ENCODE measurements at places on chromosomes 4 and X.

GRCh38 chrX:97898798-97899197 lies 1015.1 kb downstream of the RPA4 start:
- DNase-seq, result no peak

DNA sequence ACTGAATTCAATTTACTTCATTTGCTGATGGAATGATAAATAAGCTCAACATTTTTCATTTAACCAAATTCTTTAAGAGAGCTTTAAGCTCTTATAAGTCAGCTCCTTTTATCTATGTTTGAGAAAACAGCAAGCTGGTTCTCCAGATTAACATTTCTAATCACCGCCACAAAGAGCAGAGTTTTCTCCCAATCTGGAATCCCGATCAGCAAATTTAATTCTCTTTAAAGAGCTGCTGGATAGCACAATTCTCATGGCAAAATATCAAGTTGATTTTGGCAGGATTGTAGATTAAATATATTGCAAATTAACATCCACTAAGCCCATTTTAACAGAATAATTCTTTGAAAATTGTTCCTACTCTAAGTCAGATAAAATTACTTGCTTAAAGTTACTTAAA lies 48.8 kb downstream of the RPS6KA3 start:
- no peak for DNase-seq

GRCh38 chrX:150099316-150099715 lies 161.0 kb upstream of the EOLA2 start:
- no peak for DNase-seq

GRCh38 chr4:52862639-52863161 lies 583 bp downstream of the RASL11B start:
- DNase-seq, result no peak

- no peak for DNase-seq
Observed at GRCh38 chrX:150775569-150776350, 82.6 kb downstream of the MTMR1 start.

GRCh38 chrX:17005712-17006368 lies 59.4 kb downstream of the REPS2 start:
- DNase-seq, result no peak

DNA sequence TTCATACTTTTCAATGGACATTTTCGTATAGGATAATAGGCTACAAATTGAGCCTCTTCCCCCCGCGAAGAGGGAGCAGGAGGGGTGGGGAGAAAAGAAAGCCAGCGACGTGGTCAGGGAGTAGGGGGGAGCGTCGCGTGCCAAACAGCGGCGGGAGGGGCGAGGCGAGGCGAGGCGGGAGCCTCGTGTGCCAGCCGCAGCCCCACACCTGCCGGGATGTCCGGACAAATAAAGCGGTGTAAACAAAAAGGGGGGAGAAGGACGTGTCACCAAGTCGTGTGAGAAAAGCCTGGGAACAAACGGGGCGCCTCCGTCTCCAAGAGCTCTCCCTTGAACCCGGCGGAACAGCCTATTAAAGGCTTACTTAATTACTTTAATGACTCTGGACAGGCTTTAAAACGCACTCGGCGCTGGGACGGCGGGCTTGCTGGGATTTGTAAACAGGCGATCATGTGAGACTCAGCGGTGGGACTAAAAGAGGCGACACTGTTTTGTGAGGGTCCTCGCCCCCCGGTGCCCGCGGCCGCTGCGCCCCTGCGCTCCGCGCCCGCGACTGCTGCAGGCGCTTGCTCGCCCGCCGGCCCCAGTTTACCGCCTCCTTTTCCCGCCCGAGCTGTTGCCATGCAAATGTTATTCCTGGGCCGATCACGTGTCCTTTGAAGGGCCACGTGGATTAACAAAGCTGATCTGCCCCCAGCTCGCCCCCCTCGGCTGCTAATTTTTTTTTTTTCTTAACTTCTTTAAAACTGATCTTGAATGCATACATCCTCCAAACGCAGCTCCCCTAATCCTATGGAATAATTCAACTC lies at the start of gene HELT:
Gene HELT (plus strand): TSS at position 527 of the 809 bp plus-strand sequence. CDS start 439 bp downstream, outside the sequence.
- DNase-seq, result peak; percentile 56

DNA sequence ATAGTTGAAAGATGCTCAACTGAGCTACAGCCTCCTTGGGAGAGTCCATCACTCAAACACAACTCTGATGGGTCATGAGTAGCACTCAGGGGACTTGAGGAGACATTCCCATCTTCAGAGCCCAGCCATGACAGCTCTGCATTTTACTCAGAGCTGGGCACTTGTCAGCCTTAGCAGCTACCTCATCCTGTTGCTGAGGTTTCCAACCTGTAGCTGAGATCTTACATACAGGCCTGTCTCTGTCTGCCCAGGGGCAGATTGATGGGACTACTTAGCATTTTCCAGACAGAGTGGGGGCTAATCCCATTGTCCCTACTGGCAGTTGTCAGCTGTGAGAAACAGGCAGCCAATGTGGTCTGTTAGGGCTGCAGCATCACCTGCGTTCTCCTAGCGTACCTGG lies 3.5 kb downstream of the FHDC1 start:
- no peak for DNase-seq

DNA sequence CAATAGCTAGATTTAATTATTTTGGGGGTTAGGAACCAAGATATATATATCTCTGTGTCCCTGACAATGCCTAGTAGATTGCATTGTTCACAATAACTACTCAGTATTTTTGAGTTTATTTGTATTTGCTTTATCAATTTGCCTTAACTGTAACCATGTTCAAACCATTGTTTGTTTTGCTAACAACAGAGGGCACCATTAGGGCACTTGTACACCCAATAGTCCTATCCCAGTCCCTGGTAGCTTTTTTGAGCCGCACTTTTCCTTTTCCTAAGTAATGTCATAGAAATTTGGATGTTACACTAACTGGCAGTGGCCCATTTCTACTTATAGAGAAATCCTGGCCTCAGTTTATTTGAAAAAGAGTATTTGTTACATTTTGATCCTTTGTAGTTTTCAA lies 575 bp upstream of the KLHL5 start:
- no peak for DNase-seq

- DNase-seq, result no peak
Observed at GRCh38 chrX:39296472-39296871, 495.2 kb downstream of the MID1IP1 start.

GRCh38 chr4:4888695-4889094 lies 29.2 kb downstream of the MSX1 start:
- peak; percentile 28 for DNase-seq

DNA sequence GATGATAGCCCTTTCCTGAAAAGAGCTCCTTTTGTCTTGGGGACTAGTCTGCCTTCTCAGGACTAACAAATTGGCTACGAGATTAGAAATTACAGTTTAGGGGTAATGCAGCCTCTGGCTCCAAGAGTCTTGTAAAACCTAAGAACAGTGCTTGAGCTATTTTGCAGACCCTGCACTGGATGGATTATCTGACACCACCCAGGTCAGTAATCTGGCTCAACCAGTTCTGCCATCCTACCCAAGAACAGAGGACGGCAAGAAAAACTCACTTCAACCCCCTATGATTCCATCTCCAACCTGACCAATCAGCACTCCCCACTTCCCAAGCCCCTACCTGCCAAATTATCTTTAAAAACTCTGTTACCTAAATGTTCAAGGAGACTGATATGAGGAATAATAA lies 225.1 kb downstream of the FAM47A start:
- DNase-seq, result no peak

DNA sequence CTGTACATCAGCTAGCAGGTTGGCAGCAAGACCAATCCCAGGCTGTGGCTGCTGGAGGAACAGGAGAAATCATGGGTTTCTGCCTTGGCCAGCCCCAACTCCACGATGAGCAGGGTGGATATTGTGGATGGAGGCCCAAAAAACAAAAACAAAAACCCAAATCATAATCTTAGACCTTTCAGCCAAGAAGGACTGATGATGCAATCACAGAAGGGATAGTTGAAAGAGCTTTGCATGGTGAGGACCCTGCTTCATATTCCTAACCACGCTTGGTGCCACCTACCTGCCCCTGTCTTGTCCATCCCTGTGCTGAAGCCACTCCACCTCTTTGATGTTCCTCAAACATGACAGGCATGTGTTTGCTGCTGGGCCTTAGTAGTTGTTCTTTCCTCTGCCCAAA lies 68.8 kb upstream of the CT45A1 start:
- DNase-seq, result no peak

Data from WTC11 (cell line).